Fibroblast of villous mesenchyme (primary cell): ENCODE measurements at places on chromosomes 4 and X.
A peak's percentile ranks its signal among the peaks of the same experiment; 100 is the strongest.

- DNase-seq = no peak
Measured at GRCh38 chr4:54359919-54360650, 131.0 kb downstream of the PDGFRA start.

DNA sequence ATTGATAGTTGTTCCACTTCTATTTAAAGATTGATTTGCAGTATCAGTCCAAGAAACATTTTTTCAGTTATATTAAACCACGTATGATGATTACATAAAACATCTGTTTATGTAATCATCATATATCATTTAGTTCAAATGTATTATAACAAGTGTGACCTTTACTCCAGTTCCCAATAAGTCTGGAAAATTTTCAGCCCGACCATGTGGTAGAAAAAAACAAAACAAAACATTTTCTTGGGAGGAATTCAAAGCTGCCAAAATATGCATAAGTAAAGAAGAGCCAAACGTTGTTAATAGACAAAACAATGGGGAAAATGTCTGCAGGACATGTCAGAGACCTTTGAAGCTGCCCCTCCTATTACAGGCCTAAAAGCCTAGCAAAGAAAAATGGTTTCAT, 709.1 kb downstream of the FAT4 start:
- peak; percentile 65 for DNase-seq

DNA sequence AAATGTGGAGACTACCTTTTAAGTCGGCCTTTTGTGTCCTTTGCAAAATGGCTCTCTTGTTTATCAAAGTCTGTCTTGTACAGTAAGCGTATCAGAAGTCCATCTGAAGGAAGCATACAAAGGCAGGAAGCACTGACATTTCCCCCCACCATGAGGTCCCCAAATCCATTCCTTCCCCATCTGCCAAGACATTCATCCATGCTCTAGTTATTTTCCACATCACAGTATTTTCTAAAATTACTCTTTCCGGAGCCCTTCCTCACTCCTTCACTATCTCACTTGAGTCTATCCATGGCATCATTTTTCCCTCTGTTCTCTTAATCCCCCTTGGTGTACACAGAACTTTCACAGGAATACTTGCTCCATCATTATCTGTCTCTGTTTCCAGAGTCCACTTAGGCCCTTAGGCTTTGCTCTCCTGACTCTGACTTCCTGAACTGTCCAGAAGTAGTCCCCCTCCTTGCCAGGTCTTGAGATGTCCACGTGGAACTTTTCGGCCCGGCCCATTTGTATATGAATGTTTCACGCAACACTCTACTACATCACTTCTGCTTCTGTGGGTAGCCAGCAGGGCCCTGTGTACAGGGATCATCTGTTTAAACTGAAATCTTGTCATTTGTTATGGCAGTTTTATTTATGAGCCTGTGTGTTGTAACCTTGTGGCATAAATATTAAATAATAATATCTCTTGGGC, 2.1 kb downstream of the SEL1L3 start:
- peak; percentile 19 for DNase-seq

DNA sequence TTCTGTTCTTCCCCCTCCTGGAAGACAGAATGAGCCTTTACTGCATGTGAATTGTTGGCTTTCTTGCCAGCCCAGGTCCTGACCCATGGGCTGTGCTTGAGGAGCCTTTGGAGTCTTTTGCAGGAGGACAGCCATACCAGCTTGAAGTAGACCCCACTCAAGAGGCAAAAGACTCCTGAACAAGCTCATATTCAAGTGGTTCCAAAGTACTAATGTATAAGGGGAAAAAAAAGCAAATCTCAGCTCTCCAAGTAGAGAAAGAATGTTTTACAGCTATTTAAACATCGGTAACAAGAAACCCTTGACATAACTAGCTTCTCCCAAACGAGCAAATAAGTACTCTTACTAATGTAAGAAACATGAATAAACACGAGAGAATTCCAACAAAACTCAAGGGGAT, 174.9 kb upstream of the MXRA5 start:
- peak; percentile 36 for DNase-seq
